ENCODE measurements at places on chromosomes 7 and 10.
A peak's percentile ranks its signal among the peaks of the same experiment; 100 is the strongest.

DNA sequence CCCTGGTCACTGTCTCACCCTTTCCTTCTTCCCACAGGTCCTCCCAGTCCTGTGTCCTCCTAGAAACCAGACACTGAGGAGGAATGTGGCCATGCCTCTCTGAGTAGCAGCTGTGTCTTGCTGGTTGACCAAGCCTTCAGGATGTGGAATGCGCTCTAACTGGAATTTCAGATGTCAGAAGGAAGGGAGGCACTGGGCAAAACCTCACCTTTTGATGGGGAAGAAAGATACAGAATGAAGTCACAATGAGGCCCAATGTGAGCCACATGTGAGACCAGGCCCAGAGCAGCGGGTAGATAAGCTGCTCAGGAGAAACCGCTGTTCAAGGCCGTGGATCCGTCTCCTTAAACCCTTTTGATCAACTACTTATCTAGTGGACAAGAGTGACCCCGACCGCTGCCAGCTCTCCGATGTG lies 54.8 kb upstream of the ECHDC3 start:
- peak; percentile 91 for DNase-seq

GRCh38 chr7:106772655-106773108 lies 92.4 kb upstream of the PIK3CG start:
- no peak for DNase-seq

GRCh38 chr10:58856508-58857240 lies 319.8 kb upstream of the PHYHIPL start:
- DNase-seq, result peak; percentile 96

- DNase-seq, result no peak
These were observed 161.4 kb downstream of the RAB11FIP2 start for GRCh38 chr10:117885206-117885829.

GRCh38 chr10:74418285-74418872 lies 267.4 kb downstream of the ADK start:
- peak; percentile 48 for DNase-seq
